ENCODE measurements at places on chromosomes 5 and 9.

DNA sequence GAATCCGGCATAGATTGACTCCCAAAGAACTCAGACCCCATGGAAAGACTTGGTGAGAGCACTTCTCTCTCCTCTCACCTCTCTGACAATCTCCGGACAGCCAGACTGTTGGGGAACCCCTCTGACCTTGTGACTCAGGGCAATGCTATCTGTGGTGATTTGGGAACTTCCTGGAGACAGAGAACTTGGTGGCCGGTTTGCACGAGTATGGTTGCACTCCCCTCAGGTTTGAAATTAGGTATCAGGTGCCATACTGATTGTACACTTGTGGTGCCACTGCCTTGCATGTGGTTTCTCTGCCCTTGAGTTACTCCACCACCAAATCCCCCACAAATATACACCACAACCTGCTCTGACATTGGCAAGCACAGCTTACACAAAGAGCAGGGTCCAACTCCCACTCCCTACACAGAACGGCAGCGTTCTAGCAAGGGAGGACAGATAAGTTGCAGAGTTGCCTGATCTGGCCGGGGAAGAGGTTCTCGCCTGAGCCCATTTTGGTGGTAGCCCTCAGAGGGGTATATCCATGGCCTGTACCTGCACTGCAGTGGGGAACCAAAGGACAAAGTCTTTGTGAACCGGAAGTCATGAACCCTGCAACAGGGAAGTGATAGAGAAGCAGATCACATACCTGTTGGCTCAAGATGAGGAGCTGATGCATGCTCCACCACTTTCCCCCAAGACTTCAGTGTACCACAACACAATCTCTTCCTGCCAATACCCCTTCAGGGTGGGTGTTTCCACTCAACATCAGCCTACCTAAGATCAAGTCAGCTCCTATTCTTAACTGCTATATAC lies 255.1 kb downstream of the MCTP1 start:
- peak; percentile 19 for DNase-seq

GRCh38 chr9:113228130-113228665 lies 6.9 kb downstream of the SLC31A1 start:
- DNase-seq, result no peak

DNA sequence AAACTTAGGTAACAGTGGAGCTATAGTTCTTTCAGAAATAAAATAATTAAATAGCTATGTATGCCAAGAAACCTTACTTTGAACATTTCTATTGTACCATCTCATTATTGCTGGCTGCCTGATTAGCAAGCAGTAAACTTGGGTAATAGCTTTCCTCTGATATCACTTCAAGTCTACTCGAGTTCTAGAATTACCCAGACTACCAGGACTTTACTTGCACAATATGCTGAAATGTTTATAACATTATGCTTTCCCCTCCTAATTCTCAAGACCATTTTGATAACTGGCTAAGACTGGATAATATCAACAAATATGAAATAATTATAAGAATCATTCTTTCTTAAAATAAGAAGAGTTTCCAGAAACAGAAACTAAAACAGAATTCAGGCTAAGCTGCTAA lies 512.6 kb downstream of the RAB3C start:
- no peak for DNase-seq

- DNase-seq, result no peak
Observed at GRCh38 chr5:96528826-96529474, 95.9 kb upstream of the PCSK1 start.

- no peak for DNase-seq
Observed at GRCh38 chr9:2180704-2181103, 165.6 kb downstream of the SMARCA2 start.

DNA sequence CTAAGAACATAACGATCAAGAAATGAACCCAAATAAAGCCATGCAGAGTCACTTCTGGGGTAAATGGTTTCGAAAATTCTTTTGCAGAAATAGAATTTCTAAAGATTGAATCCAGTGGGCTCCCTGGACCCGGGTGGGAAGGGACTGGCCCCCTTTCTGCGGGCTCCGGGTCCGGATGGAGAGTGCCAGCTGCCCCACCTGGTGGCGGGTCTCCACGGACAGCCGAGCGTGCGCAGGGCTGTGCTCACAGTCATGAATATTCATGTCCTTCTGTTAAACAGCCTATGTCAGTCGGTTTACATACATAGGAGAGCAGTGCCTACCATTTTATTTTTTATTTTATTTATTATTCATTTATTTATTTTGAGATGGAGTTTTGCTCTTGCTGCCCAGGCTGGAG lies 4.7 kb upstream of the PPP1R26 start:
- DNase-seq, result no peak

DNA sequence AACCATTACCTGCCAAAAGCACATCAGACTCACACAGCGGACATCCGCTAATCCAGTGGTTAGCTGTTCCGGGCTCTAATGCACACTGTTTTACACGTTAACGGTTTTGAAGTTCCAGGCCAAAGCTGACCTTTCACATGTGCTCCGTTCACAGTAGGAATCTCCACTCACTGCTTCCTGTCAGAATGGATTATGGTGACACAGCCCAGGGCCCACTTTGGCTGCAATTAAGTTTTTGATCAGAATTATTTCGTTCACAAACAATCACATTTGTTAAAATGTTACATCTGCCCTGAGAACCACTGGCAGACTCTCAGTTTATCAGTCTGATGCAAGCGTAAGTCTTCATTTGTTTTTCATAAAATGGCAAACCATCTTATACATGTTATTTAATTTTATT lies 30.2 kb upstream of the CATSPER3 start:
- DNase-seq, result no peak

GRCh38 chr5:138978080-138978479 lies 102.9 kb upstream of the LRRTM2 start:
- DNase-seq, result no peak

GRCh38 chr9:126198854-126199253 lies 127.8 kb upstream of the MVB12B start:
- no peak for DNase-seq
